ENCODE measurements at places on chromosomes 3 and 15.

DNA sequence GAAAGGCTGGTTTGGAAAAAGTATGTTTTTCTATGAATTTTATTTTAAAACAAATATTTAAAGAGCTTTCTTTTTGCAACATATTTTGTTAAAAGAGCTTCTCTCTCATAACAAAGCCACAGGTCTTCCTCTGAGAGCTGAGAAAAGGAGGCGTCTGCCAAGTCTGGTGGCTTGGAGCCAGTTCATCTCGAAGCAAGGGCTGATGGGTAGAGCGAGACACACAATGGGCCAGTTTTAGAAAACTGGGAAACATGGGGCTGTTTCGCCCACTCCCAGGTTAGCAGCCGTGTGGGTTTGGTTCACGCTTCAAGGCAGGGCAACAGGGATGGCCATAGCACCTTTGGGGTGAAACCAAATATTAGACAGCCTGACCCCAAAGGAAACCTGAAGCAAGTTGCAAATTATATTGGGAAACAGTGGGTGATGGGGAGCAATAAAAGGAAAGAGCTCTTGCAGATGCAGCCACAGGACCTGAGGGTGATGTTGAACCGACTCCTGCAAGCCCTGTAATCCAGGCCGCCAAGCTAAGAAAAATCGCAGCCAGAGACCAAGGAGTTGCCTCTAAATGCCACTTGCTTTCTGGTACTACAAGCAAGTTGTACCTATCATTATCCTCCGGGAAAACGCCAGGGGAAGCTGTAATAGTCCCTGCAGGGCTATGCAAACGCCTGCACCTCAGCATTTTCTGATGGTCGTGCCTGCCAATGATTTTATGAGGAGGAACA lies 88.4 kb upstream of the GALNT15 start:
- peak; percentile 53 for DNase-seq

DNA sequence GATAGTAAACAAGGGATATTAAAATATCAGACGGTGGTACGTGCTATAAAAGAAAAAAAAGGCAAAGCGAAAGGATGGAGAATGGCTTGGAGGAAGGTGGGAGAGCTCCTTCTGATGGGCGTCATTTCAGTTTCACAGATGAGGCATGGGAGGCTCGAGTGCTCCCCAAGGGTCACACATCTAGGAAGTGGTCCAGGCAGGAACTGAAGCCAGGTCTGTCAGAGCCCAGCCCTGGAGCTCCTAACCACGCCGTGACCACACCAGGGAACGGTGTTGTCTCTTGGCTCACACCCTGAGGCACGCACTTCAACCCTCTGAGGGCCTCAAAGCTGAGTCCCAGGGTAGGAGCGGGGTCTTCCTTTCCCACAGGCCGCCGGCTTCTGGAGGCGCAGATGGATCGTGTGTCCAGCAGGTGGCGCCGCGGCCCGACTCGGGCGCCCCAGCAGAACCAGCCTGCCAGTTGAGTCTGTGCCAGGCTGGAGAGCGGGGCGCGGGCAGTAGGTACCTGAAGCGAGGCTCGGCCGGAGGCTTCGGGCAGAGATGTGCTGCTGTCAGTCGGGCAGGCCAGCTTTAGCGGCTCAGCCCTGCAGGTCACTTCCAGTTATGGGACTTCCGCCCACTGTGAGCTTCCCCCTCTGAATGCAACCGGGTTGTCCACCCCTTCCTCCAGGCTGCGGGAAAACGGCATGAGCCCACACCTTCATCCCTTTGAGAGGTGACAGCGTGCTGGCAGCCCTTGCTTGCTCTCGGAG lies 68.1 kb downstream of the SLC6A1 start:
- peak; percentile 68 for DNase-seq

DNA sequence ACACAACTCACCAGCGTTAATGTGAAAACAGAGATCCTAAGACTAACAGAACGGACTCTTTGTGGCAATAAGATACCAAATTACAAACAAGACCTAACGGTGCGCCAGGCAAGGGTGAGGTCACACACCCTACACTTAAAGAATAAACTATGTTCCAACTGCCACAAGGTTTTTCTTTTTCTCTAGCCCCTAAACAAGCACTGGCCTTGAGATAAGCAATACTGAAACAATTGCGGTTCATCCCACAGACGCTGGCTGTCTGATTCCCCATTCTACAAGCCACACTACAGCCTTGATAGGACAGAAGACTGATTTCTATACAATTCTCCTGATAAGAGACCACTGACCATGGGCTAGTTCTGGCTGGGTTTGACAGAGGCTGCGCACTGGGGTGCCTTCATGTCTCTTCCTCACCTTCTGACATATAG lies 20.5 kb upstream of the LIMD1 start:
- no peak for DNase-seq

DNA sequence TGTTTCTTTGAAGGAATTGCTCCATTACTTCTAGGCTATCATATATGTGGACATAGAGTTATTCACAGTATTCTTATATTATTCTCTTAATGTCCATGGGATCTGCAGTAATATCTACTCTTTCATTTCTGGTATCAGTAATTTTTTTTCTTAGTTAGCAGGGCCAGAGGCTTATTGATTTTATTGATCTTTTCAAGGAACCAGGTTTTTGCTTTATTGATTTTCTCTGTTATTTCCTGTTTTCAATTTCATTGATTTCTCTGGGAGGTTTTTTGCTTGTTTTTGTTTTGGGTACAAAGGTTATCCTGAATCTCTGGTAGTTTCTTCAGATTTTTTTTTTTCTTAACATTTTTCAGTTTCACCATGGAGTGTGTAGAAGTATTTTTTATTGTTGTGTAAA lies 60.1 kb upstream of the AP4E1 start:
- DNase-seq, result no peak

DNA sequence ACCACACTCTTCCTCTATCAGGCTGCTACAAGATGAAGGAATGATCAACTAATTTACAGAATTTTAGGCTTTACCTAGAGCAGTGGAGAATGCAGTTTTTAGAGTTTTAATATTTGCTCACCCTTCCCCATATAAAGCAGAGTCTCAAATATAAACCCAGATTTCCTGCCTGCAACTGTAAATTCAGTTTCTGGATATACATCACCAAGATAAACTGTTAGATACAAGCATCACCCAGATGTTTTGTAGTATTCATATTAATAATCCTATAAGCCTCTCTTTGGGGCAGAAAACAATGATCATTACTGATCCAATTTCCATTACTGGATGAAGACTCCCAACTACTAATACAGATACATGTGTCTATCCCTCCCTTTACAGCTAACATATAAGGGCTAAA lies 205.9 kb downstream of the TNIK start:
- no peak for DNase-seq

GRCh38 chr3:30747771-30748281 lies 141.4 kb downstream of the TGFBR2 start:
- no peak for DNase-seq

GRCh38 chr3:62415312-62415801 lies 42.0 kb upstream of the FEZF2 start:
- DNase-seq, result no peak

DNA sequence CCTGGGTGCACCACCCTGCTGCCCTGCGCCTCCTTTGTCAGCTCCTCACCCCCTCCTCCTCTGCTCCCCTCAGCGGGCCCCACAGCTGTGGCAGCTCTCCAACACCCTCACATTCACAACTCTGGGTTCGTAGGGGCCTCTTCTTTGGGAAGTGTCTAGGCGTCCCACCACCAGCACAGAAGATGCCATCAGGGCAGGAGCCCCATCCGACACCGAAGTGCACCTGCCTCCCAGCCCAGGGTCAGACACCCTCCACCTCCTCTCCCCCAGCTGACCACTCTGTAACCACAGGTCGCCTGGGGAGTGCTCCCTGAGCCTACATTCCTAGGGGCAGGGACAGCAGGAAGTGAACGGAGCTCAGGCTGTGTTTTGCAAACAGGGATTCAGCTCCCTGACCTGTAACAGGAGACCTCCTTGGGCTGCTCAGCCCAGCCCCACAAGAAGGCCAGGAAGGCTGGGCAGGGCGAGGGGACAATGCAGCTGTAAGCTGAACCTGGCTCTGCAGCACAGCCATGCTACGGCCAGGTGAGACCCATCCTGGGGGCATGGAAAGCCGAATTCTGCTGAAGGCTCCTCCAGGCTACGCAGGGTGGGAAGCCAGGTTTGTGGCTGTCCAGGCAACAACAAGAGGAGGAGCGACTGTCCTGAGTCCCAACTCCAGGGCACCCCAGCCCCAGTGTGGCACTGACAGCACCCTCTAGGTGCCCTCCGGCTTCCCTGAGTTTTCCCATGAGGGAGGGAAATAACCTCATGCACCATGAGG lies 269.0 kb downstream of the GOLGA6L6 start:
- DNase-seq, result no peak

- no peak for DNase-seq
These were observed 81.8 kb downstream of the WWTR1 start for GRCh38 chr3:149575961-149576564.

- DNase-seq, result no peak
These were observed 34.5 kb upstream of the CHST2 start for GRCh38 chr3:143084856-143085731.

DNA sequence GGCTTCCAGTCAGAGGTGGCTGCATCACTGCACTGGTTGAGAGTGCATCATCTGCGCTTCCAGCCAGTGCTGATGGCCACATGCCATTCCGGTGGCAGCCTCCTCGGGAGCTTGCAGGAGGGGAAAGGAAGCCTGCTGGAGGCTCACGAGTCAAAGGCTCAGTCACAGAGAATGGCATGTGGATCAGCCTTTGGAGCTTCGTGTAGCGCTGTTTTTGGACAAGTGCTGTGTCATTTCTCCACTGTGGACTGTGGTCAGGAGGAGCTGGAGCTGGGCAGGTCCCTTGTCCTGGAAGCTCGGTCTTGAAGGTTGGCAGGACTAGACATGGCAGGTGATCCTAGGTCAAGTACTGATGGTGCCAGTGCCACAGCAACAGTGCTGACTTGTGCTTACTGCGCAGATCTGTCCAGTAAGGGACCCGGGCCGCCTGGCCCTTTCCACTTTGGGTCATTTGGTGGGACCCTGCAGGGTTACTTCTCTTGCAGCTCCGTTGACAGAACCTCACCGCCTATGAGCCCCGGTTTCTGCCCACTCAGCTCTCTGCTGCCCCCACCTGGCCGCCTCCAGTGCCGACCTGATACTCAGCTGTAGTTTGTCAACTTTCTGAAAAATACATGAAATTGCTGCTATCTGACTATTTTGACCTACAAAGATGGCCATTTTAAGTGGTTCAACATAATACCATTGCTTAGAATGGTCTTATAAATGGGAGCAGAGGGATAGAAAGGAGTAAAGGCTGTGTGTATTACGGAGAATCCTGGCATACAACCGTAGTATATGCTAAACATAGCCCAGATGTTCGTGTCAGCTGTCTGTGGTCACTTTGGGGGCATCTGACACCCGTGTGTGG lies 27.6 kb upstream of the TRPM1 start:
- peak; percentile 87 for DNase-seq

- no peak for DNase-seq
These were observed 197.0 kb upstream of the KCNH8 start for GRCh38 chr3:18951333-18951732.

- DNase-seq, result no peak
These were observed 16.9 kb upstream of the IGSF10 start for GRCh38 chr3:151477591-151478334.

- peak; percentile 95 for DNase-seq
These were observed 32.1 kb downstream of the KIF9 start for GRCh38 chr3:47250309-47251060.

- DNase-seq, result no peak
These were observed 5.3 kb downstream of the CCDC80 start for GRCh38 chr3:112635674-112636073.

- DNase-seq, result no peak
These were observed 2.7 kb upstream of the STARD5 start for GRCh38 chr15:81326466-81327212.

GRCh38 chr3:9553948-9554513 lies 409 bp upstream of the LHFPL4 start:
- no peak for DNase-seq

- no peak for DNase-seq
These were observed 8.0 kb upstream of the SLC22A13 start for GRCh38 chr3:38257583-38257982.

DNA sequence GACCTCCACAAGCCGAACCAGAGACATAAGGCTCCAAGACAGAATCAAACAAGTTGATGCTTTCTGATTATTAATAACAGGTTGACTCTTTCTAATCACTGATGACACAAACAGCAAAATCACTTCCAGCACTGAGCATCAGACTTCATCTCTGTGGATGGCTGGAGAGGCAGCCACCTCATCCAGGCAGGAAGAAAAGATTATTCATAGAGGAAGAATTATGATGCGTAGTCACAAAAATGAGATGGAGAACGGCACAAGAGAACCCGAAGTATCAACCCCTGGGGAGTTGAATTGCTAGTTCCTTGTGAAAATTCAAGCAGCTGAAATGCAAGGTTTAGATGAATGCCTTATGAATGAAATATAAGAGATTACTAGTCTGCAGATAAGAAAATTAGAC lies 49.9 kb upstream of the LMCD1 start:
- no peak for DNase-seq

DNA sequence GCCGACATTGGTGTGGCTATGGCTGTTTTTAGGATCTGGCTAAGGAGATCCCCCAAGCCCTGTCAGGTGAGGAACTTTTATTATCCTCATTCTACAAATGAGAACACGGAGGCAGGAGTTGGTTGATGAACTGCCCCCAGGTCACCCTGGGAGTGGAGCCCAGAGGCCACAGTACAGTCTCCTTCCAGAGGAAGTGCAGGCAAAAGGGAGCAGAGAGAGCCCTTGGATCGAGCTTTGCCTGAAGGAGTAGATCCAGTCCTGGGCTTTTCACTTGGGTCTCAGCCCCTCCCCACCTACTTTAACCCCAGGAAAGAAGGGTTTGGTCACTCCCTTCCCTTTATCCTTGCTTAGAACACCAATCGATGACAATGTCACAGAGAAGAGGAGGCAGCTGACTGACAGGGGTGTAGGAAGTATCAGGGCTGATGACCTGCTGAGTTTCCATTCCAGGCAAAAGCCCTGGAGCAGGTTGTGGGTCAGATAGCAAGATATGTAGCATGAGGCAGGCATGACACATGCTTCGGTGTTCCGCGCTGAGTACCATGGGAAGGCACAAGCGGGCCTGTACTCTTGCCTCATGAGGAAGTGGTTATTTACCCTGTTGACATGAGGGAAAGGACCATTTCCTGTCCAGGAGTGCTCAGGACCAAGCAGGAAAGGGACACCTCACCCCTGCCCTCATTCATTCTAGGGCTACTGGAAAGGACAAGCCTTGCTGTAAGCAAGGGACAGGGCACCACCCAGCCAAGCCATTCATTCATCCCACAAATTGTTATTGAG lies 5.8 kb upstream of the PLA2G4D start:
- no peak for DNase-seq

DNA sequence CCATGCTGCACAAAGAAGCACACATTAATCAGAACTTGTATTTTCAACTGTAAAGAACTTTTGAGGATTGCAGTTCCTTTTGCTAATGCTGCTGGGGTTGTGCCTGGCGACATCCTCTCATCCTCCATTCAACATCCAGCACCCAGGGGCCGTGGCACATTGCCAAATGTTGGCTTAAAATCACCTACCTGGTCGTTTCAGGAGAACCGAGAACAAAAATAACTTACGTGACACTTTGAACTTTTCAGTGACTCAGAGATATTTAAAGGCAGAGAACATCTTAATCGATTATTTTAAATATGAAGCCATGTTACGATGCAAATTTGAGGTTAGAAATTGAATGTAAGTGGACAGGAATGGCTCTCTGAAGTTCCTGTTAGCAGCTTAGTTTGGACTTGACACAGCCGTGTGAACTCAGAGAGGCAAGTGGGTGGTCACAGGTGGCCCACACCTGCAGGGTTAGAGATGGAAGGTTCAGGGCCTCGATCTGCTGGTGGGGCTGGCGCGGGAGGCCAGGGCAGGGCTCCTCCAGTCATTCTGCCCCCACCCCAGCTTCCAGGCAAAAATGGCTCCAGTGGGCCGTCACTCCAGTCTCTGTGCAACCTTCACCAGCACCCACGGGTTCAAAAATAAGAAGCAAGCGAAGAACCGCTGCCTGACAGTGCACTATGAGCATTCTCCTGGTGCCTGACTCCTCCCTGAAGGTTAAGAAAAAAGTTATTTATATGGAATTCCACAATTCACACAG lies 12.2 kb downstream of the LRRK1 start:
- DNase-seq, result no peak

Data from right lobe of liver (tissue), 6 donors.